Renal cortex interstitium (tissue), 15 donors: ENCODE measurements at places on chromosomes 16 and 17.

DNA sequence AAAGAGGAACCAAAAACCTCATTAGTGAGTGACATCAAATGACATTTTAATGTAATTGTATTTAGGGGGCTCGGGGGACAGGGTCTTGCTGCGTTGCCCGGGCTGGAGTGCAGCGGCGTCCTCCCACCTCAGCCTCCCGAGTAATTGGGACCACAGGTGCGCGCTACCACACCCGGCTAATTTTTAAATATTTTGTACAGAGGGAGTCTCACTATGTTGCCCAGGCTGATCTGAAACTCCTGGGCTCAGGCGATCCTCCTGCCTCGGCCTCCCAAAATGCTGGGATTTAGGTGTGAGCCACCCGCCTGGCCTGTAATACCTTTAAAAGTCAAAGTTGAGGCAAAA is 581 bp downstream of the SNRNP25 start:
- DNase-seq: no peak

GRCh38 chr17:2195729-2196128 is 107.9 kb downstream of the SMG6 start:
- no peak for DNase-seq

DNA sequence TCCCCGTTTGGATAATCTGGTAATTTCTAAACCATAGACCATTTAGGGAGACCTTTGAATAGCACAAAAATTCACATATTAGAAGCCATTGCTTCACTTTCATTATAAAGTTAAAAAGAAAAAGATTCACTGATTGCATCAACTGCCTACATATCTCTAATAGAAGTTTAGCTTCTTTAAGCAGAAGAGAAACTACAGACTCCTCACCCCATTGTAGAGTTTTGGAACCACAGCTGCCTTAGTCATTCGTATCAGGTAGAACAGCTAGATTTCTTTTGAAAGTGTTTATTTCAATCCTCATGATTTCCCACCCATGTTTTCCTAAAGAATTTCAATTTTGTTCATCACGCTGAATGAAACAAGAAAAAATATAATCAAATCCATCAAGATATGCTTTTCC is 144.8 kb downstream of the CDH8 start:
- no peak for DNase-seq

DNA sequence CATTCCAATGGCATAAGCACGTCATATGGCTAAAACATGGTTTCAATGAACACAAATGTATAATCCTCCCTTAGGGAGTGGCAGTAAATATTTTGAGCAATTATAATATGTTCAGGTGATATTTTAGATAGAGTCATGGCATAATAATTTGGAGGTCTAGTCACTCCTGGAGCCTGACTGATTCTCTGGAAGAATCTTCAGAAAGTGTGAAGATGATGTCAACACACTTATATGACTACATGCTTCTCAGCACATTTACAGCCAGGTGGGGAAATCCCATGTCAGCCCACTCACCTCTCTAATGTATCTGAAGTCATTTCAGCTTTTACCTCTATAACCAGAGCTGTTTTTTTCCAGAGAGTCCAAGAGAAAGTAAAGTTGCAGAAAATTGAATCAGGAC is 474.8 kb downstream of the SHISA9 start:
- no peak for DNase-seq

DNA sequence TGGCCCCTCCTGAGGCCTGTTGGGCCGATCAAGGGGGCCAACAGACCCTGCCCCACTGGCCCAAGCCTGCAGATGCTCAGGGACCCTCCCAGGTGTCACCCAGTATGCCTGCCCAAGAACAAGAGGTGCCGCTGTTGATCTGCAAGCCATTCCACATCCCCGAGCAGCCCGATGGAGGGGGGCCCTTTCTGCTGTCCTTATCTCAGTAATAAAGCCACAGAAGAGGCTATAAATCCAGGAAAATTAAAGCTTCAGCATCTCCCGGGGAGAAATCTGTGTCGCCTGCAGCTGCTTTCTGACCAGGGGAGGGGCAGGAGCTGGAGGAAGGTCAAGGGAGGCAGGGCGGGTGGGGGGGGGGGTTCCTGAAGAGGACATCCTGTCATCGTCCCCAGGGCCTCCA is 11.7 kb upstream of the CACNA1H start:
- no peak for DNase-seq

DNA sequence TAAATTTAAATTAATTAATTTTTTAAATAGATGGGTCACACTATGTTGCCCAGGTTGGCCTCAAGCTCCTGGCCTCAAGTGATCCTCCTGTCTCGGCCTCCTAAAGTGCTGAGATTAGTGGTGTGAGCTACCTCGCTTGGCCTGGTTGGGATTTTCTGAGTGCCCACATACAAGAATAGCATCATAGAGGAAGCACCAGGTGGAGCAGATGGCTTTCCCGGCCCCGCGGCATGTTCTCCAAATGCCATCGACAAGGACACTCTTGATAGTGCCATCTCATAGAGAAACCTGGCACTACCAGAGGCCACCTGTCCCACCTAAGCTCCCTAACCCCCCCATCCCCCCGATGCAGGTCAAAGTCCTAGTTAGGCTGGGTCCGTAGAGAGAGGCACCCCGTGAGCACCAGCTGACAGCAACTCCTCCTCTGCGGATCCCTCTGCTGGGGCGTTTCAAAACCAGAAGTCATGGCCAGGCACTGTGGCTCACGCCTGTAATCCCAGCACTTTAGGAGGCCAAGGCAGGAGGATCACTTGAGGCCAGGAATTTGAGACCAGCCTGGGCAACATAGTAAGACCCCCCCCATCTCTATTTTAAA is 65.9 kb downstream of the DNAH3 start:
- DNase-seq: no peak

DNA sequence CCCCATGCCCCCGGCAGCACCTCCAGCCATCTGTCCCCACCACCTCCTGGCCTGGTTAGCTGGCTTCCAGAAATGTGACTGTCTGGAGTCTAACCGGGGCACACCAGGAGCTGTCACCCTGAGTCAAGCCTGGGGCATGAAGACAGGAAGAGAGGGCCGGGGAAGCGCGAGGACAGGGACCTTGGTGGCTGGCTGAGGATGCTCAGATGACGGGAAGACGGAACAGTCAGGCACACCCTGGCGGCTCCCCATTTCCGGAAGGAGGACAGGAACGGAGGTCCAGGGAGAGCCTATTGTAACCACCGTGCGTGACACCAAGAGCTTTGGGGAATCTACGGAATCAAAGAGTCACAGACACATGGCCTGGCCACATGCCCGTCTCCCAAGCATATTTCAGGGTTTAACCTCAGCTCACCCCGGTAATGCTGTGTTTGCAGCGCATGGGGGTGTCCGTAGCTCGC is 51.7 kb downstream of the SDK2 start:
- DNase-seq: no peak

DNA sequence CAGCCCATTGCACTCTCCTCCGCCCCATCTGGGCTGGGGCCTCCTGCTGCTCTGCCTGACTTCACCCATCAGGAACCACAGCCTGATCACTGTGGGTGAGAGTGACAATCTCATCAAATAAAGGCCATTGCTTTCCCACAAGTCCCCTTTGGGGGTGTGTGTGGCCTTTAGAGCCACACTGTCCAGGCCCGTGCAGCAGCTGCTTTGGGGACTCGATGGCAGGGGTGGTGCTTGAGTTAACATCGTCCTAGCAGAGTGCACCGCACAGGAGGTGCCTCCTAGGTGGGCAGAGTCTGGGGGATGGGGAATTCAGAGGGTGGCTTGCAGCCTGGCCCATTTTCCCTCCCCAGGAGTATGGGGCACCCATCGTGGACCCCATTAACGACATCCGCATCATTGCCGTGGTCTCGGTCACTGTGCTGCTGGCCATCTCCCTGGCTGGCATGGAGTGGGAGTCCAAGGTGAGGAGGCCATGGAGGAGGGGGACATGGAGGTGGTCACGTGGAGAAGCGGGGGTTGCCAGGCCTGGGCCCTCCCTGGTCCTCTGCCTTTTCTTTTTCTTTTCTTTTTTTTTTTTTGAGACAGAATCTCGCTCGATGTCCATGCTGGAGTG is 5.4 kb downstream of the SLC12A3 start:
- no peak for DNase-seq

DNA sequence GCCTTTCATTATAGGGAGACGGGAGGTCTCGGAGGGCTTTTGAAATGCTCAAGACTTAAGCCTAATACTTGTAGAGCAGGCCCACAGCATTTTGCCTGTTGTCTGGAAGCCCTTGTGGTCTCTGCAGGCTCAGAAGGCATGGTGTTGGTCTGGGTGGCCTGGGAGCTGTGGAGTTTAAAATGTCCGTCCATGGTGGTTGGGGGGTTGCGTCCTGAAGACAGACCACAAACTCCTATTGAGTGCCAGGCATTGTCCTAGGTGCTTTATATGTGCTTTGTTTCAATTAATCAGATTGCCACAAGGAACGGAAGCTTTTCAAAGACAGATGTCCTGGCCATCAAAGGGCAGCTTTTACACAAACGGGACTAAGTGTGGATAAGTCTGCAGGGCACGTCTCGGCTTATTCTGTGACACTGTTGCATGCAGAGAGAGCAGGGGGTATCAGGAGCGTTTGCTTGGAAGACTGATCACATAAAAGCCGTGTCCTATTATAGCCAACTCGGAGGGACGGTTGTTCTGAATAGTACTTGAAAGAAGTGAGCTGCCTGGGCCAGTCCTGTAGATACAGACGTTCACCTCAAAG is 7.8 kb downstream of the NTN1 start:
- DNase-seq: no peak

GRCh38 chr17:68973098-68973846 is 18.1 kb upstream of the ABCA8 start:
- DNase-seq: no peak

- DNase-seq: no peak
Measured at GRCh38 chr17:164303-165235, 16.9 kb downstream of the DOC2B start.

DNA sequence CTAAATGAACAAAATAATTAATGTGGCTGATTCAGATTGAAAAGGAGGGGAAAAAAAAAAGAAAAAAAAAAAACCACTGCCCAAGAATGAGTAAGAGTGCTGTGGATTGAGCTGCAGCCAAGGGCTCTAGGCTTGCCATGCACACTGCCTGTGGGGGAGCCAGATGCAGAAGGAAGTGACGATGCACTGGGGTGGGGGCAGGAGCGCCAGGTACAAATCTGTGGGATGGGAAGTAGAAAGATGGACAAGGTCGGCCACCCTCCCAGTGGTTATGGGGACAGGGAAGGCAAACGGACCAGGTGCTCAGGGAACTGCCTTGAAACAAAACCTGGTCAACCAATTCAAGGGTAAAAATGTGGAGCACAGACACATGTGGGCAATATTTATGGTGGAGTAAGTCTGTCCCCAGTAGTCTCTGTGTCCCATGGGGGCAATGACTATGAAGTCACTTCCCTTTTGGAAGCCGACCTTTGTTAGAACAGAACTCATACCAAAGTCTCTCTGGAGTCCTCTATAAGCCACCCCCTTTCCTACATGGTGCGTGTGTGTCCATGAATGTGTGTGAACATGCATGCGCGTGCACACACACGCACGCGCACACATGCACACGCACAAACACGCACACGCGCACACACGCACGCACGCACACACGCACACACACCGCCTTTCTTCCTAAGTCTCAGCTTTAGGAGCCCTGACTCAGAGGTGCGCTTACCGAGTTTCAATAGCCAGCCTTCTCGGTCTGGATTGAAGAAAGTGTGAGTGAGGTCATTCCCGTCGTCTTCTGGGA is 84.3 kb downstream of the CYTH1 start:
- no peak for DNase-seq

DNA sequence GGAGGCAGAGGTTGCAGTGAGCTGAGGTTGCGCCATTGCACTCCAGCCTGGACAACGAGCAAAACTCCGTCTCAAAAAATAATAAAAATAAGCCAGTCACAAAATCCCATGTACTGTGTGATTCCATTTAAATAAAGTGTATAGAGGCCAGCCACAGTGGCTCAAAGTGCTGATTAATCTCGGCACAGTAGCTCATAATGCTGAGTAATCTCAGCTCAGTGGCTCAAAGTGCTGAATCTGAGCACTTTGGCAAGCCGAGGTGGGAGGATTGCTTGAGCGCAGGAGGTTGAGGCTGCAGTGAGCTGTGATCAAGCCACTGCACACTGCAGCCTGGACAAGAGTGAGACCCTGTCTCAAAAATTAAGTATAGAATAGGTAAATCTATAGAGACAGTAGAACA is 4.9 kb downstream of the TMED6 start:
- DNase-seq: no peak

DNA sequence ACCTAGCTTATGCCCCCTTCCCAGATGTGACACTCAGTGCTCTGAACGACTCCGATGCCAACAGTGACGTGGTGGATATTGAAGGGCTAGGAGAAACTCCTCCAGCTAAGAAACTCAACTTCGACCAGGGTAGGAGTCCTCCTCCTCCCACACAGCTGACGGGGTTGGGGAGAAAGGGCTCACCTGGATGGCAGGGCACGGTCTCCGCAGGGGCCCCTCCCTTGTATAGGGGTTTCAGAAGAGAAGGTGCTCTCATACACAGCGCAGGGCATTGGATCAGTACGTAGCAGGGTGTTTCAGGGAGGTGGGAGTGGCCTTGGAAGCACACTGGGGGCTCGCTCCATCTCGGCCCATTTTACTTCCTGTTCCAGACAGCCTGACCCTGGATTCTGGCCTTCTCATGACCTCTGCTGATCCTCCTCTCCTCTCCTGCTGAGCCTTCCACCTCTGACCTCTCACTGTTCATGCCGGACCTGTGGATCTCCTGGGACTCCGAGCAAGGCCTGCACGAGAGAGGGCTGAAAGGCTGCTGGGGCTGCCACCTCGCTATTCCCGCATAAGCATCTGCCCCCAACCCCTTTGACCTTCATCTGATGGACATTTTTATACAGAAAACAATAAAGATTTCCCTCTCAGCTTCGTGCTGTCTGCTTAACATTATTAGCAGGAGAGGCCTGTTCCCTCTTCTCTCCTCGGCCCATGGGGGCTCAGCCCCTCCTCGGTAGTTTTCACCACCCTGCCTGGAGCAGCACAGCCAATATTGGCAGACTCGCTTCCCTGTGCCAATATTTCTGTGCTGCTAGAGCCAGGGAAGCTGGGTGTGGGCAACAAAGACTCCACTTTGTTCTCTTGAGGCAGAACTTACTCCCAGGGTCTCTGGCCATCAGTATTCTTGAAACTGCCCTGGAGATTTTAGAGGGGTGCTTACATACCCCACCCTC is 4.7 kb downstream of the RNASEK start:
- DNase-seq: no peak

DNA sequence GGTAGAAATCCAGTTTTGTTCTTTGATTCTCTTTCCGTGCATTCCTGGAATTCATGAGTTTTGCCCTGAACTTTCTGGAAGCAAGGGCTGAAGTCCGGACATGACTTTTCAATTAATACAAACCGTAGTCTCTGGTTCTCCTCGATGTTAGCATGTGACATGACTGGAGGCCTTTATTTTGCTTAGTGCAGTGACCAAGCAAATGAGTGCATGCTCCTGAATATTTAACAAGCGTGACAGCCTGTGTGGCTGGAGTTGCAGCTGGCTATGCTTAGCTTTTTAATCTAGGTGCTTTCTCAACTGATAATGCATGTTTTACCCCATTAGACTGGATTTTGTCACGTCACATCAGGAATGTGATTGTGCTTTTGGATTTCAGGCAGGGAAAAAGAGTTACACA is 302.1 kb downstream of the MAP2K6 start:
- no peak for DNase-seq

DNA sequence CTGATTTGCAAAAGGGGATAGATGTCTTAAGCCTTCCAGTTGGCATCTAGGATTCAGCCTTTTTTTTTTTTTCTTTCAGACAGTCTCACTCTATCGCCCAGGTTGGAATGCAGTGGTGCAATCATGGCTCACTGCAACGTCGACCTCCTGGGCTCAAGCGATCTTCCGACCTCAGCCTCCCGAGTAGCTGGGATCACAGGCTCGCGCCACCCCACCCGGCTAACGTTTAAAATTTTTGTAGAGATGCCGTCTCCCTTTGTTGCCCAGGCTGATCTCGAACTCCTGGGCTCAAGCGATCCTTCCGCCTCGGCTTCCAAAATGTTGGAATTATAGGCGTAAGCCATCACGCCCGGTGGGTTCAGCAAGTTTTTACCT is 571 bp upstream of the CCP110 start:
- no peak for DNase-seq
